H9 (cell line): ENCODE measurements at places on chromosomes 7 and 10. TPM values are rescaled to one million over a fixed set of nuclear protein-coding genes. Genes with fewer than 3 reads are reported as not detected.

The GRB10 gene
- 106 and 108 TPM in 2 replicates for total RNA-seq

The LIPK gene
- total RNA-seq, result not detected in 2 replicates

The UNCX gene
- total RNA-seq, result not detected in 2 replicates

The PDSS1 gene
- total RNA-seq, result 18.4 and 19.7 TPM in 2 replicates

The HOXA4 gene
- total RNA-seq, result not detected in 2 replicates
